AG09309 (cell line): ENCODE measurements at places on chromosomes 13 and 19.

GRCh38 chr13:58566176-58566575 is 934.6 kb downstream of the PCDH17 start:
- DNase-seq: no peak

- DNase-seq: no peak
These were observed 372 bp downstream of the DNAAF3 start for GRCh38 chr19:55165952-55166529.

DNA sequence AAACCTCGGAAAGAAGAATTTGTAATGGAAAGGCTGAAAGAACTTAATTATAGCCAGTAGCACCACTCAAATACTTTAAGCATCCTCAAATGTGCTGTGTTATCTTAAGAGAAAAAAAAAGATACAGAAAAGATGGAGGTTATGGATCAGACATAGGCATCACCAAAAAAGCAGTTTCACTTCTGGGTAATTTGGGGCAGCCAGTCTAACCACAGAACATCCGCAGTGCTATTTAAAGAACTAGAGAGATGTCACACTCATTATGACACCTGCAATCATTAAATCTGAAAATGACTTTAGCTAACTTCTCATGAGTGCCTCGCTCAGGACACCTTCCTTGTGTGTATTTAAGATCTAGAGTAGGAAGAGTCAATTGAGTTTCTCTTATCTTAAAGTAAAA is 211.8 kb downstream of the RBM26 start:
- no peak for DNase-seq

DNA sequence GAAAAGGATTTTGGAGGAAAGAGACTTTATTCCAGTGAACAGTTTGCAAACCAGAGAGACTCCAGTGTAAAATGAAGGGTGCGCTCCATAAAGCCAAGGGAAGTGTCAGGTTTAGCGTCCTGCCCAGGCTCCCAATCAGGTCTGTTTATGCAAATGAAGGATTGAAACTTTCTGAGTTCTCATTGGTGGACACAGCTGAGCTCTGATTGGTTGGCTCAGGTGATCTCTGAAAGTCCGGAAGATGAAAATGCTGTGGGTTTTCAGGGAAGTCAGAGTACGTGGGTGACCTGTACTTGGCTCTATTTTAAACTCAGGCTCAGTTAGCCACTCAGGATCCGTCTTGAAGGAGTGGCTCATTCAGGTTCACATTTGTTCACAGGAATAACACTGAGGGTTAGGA is 28.7 kb upstream of the CD33 start:
- no peak for DNase-seq

GRCh38 chr13:39510316-39510695 is 92.7 kb downstream of the LHFPL6 start:
- DNase-seq: no peak

GRCh38 chr13:29935309-29935981 is 85.0 kb upstream of the UBL3 start:
- no peak for DNase-seq

- DNase-seq: no peak
These were observed 21.7 kb upstream of the SCEL start for GRCh38 chr13:77513719-77514335.

DNA sequence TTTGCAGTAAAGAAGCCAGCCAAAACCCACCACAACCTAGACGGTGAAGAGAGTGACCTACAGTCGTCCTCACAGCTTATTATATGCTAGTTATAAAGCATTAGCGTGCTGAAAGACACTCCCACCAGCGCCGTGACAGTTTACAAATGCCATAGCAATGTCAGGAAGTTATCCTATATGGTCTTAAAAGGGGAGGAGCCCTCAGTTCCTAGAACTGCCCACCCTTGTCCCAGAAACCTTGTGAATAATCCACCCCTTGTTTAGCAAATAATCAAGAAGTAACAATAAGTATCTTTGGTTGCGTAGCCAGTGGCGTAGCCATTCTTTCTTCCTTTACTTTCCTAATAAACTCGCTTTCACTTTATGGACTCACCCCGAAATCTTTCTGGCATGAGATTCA is 227.9 kb upstream of the ARGLU1 start:
- no peak for DNase-seq

- DNase-seq: no peak
These were observed 80.6 kb downstream of the URI1 start for GRCh38 chr19:30022659-30023058.

GRCh38 chr13:110408286-110408685 is 101.2 kb downstream of the COL4A2 start:
- DNase-seq: no peak

DNA sequence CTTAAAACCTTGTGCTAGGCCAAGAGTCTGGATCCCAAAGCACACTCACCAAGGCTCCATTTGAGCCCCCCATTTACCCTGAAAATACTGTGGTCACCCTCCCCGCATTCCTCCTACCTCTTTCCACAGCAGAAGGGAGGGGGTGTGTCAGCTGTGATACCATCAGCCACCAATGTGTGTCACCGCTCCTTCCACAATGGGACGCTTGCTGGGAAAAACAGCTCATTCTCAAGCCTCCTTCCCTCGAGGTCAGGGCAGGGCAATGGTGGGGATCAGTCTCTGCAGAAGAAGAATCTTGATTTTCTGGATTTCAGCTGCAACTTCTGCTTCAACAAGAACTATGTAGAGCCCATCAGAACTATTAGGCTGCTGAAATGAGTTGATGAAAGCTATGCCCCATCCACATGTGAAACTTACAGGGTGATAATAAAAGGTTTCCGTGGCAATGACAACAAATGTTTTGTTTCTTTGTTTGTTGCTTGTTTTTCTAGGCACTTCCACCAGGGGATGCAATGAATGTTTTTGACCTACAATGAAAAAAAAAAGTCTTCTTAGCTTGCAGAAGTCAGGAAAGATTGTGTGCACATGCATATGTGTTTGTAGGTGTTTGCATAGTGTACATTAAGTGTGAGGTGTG is 26.4 kb upstream of the ZNF507 start:
- DNase-seq: no peak

DNA sequence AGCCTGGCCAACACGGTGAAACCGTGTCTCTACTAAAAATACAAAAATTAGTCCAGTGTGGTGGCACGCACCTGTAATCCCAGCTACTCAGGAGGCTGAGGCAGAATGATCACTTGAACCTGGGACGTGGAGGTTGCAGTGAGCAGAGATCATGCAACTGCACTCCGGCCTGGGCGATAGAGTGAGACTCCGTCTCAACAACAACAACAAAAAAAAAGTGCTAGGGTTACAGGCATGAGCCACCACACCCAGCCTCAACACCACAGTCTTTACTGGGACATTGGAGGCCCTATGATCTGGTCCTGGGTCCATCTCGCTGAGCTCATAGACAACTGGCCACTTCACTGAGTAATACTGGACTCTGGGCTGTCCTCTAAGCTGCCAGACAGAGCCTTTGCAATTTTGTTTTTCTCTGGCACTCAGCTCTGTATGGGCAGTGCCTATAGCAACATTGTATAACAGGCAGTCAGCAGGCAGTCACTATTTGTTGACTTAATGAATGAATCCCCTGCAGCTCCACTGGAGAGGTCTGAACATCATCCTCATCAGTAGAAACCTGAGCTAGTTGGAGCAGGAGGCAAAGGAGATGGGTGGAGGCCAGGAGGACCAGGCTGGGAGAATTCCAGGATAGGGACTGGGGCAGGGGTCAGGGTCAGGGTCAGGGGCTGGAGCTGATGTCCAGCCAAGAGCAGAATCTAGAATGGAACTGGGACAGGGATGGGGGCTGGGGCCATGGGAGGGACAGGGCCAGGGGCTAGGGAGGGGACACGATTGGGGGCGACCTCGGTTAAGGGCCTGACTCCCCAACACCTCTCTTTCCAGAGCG is 8.1 kb downstream of the BLOC1S3 start:
- no peak for DNase-seq

GRCh38 chr13:72849571-72849970 is 67.6 kb downstream of the PIBF1 start:
- peak; percentile 8 for DNase-seq

GRCh38 chr19:10145031-10145430 is 25.3 kb upstream of the EIF3G start:
- DNase-seq: no peak

GRCh38 chr19:3094601-3095440 is 659 bp downstream of the GNA11 start:
- DNase-seq: no peak

- DNase-seq: no peak
These were observed 158.8 kb upstream of the SPRY2 start for GRCh38 chr13:80499536-80500290.

GRCh38 chr19:3387645-3388589 is 21.5 kb downstream of the NFIC start:
- DNase-seq: no peak
